ENCODE measurements at places on chromosomes 4 and X.

GRCh38 chrX:150094375-150094774 lies 156.1 kb upstream of the EOLA2 start:
- no peak for DNase-seq

GRCh38 chr4:74473155-74473811 lies 28.3 kb downstream of the AREG start:
- peak; percentile 55 for DNase-seq

DNA sequence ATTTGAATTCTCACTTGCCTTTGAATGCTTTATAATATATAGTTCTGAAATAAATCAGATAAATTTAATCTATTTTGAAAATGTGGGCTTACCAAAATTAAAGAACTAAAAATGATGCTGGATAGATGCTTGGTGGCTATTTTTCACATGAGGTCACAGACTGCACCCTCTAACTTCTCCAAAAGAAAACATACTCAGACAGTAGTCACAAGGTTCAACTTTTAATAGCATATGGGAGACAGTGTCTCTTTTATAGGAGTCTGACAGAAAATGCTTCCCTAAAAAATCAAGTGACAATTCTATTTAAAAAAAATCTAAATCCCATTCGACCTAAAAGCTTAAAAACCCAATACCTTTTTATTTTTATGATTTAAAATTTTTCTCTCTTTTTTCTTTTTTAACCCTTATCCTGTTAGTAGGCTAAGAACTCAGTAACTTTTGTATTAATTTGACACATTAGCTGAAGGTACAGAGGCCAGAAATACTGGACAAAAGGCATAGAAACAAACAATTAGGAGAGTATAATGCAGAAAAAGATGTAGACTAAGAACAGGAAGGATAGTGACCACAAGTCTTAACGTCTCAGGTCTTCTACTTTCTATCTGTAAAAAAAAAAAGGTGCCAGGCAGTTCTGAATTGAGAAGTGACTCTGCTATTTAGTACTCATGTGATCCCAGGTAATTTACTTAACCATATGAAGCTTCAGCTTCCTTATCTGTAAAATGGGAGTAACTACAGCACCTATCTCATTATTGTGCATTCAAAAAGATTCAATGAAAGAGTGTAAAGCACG lies 7.6 kb downstream of the TIGD4 start:
- DNase-seq: no peak

- no peak for DNase-seq
Observed at GRCh38 chr4:72679666-72680065, 110.6 kb upstream of the ADAMTS3 start.

DNA sequence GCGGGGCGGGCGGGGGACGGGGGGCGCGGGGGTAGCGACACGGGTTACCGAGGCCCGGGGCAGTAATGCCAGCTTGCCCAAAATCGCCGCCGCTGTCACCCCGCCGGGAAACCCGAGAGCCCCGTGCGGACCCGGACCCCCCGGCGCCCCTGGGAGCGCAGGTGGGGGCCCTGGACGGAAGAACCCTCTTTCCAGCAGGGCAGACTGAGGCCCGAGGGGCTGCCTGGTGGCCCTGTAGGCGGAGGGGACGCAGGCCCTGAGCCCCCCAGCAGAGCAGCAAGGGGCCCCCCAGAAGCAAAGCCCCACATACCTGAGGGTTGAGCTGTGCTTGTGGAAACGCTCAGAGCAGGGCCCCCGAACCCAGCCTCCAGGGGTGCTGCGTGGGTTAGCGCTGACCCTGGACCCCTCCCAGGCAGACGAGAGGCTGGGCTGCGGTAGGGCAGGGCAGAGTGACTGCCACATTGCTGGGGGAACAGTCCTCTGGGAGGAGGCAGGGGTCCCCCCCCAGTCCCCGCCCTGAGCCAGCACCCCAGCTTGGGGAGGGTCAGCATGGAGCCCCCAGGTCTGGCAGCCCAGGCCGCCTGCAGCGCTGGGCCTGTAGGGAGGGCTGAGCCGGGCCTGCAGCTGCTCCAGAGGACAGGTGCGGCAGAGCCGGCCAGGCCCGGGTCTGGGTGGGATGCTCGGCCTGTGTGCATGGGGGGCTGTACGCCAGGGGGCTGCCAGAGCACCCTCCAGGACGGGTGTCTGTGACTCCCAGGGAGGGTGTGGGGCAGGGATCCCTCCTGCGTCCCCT lies 646 bp downstream of the DOK7 start:
- DNase-seq: no peak

DNA sequence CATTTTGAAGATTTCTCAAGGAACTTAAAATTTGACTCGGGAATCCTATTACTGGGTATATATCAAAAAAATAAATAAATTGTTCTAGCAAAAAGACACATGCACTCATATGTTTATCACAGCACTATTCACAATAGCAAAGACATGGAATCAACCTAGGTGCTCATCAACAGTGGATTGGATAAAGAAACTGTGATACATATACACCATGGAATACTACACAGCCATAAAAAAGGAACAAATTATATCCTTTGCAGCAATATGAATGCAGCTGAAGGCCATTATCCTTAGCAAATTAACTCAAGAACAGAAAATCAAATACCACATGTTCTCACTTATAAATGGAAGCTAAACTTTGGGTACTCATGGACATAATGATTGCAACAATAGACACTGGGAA lies 97.4 kb downstream of the CENPC start:
- DNase-seq: no peak

DNA sequence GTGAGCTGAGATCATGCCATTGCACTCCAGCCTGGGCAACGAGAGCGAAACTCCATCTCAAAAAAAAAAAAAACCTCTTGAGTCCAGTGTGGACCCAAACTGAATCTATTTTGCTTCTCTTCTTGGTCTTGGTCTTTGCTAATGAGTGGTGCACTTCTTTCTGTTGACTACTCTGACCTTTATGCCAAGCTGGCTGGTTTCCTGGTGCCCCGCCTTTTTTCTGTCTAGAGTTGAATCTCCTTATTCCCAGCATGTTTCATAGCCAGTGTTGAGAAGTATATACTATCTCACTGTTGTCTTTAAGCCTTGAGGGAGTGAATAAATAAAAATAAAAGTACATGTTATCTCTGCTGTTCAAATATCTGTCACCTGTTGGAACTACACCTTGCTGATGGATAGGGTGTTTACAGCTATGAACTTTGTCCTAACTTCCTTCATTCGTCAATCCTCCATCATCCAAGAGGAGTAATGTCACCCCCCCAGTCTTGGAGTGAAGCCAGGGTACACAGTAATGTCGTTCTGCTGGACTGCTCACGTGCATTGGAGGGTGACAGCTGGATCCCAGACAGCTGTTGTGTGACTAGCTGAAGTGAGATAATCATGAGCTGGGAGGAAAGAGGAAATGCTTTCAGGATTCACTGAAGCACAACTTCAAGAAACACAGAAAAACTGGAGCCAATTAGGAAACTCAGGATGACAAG lies 99.3 kb upstream of the PRKG2 start:
- DNase-seq: peak; percentile 6

DNA sequence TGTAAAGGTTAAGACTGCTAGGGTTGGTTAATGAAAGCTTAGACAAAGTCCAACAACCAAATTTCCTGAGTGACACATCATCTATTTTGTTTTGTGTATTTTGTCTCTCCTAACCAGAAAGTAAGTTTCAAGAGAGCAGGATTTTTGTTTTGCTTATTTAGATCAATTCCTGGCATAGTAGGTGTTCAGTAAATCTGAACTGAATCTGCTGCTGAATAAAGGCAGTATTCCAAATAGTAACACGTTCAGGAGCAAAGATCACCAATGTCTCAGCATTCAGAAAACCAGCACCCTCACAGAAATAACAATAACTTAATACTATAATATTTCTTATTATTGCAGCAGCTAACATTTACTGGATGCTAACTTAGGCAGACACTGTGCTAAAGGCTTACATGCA lies 12.2 kb downstream of the FBXW7 start:
- DNase-seq: no peak

DNA sequence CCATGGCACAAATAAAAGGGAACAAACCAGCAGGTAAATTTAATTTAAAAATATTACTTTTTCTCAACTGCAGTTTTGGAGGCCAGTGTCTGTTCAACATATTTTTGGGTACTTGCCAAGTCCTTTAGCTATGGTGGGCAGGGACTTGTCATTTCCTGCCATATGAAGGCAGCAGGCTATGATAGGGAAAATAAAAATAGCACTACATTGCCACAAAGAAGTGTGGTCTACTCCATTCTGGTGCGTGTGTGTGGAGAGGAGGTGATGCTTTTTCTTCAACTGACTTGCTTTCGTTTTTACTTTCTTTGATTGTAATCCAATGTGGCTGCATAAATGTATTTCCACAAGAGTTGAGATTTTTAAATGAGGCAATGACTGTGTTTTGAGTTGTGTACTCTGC lies 17.2 kb downstream of the GPR174 start:
- DNase-seq: no peak

- no peak for DNase-seq
Observed at GRCh38 chrX:150984169-150984824, 1.2 kb downstream of the HMGB3 start.

- no peak for DNase-seq
Observed at GRCh38 chr4:182826391-182826790, 90.8 kb downstream of the DCTD start.

GRCh38 chr4:44487341-44487740 lies 38.7 kb upstream of the KCTD8 start:
- DNase-seq: no peak

Data from stromal cell of bone marrow (primary cell).